NCI-H1105 (cell line): ENCODE measurements at places on chromosomes 1 and 21.

GRCh38 chr1:154485106-154485505 lies 16.9 kb upstream of the TDRD10 start:
- DNase-seq: no peak

DNA sequence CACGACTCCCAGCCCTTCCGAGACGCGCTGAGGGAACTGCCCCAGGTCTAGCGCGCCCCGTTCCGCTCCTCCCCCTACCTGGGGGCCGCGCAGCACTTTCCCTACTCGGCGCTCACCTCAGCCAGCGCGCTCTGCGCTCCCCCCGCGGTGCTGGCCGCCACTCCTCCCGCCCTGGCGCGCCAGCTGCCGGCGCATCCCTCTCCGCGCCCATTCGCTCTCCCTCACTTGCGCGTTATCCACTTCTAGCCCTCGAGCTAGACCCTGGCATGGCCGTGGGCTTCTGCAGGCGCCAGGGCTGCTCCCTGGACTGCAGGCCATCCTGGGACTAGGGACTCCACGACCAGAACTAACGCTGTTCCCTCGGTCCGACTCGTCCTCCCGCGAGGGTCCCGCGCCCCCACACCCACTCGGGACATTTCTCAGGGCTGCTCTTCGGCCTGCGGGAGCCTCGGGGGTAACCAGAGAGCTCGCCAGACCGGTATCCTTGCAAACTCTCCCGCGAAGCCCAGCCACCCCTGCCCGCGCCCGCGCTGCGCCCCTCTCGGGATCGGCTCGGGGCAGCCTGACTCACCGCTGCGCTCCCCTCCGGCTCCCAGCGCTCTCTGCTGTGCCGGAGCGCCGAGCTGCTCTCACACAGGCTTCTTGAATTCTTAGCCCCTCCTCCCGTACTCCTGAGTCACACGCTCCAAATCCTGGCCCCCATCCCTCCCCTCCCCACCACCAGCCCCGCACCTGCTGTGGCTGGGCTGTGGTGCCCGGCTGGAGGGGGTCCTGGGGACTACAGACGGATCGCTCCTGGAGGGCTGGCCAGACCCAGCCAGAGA lies at the start of gene NGF:
NGF (minus strand) TSS at position 617 of the 824 bp plus-strand sequence. CDS start 51,454 bp downstream, outside the sequence.
- DNase-seq: peak; percentile 65

DNA sequence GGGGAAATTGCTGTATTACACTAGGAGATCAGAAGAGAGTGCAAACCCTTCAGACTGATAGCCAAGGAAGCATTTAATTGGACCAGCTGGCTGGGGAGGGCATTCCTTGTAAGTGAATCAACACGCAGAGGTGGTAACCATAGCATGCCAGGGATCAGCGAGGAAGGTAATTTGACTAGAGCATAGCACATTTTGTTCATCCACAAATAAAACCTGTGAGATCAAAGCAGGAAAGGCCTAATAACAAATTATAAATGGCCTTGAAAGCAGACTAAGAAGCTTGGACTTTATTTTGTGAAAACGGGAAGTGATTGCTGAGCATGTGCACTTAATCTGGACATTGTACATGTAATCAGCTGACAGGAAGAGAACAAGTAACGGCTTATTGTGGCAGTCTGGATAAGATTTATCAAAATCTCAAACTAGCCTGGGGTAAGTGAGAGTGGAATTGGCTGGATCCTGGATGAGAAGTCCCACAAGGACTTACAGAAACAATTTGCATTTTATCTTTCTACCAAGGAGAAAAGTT lies 11.7 kb upstream of the CD55 start:
- DNase-seq: no peak

DNA sequence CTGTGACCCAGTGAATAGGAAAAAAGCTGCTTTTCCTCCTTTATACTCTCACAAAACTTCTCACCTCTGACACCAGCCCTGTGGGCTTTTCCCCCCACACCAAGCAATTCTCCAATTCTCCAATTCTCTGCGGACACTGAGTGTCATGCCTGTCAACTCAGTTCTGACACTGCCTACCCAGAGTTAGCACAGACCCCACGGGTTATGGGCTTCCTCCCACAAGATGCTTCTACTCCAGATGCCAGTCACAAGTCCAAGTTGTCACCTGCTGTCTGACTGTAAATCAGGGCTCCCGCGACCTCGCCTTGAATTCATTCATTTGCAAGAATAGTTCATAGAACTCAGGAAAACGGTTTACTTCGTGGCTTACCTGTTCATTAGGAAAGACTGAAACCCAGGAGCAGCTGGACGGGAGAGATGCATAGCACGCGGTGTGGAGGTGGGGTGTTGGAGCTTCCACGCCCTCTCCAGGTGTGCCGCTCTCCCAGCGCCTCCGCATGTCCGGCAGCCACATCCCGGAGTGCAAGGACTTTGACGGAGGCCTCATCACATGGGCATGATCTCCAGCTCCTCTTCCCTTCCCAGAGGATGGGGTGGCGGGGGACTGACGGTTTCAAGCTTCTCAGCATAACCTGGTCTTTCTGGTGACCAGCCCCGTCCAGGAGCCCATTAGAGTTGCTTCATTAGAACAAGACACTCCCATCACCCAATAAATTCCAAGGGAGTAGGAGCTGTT lies 154.7 kb downstream of the PGBD5 start:
- no peak for DNase-seq

GRCh38 chr21:42236014-42236413 lies 17.1 kb downstream of the ABCG1 start:
- DNase-seq: no peak

GRCh38 chr1:62268315-62268714 lies 50.9 kb downstream of the KANK4 start:
- no peak for DNase-seq

DNA sequence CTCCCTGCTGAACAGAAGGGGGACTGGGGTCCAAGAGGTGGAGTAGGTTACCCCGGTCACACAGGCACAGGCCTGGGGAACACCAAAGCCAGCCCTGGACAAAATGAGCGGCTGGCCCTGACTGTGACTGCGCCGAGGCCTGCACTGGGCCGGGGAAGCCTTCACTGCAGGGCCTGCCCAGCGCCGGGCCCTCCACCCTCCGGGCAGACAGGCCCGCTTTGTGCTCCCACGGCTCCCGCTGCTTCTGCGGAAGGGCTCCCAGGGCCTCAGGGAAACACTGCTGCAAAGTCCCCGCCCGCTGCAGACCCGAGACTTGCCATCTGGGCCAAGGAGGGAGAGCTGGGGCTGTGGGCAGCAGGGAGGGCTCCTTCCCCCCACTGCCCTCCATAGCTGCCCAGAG lies 35.3 kb downstream of the MEGF6 start:
- no peak for DNase-seq

GRCh38 chr1:33439662-33440061 lies 8.8 kb upstream of the PHC2 start:
- DNase-seq: no peak

DNA sequence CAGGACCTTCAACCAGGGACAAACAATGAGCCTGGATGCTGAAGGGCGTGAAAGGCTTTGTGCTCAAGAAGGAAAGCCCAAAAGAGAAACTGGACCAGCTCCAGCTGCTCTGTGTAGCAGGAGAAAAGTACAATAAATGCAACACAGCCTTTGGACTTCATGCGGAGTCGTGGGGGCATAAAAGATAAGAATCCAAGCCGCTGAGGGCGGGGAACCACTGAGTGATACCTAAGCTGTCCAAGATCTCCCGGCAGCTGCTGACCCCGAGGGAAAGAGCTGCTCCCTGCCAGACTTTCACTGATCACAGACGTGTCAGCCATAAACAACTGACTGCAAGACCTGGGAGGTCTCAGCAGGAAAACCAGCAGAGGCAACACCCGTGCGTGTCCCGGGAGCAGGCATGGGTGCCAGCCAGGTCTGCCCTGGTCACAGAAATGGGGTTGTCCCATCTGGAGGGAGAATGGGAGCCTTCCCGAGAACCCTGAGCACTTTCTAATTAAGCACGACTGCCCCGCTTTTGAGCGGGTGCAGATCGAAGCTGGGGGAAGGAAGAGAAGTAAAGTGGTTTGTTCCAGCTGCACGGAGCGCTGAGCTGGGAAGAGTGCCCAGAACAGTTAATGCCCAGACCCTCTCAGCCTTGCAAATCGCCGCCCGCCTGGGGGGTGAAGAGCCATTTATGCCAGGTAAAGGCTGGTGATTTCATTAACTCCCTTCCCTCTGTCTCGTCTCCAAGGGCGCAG lies 68.3 kb upstream of the TARDBP start:
- DNase-seq: peak; percentile 97

DNA sequence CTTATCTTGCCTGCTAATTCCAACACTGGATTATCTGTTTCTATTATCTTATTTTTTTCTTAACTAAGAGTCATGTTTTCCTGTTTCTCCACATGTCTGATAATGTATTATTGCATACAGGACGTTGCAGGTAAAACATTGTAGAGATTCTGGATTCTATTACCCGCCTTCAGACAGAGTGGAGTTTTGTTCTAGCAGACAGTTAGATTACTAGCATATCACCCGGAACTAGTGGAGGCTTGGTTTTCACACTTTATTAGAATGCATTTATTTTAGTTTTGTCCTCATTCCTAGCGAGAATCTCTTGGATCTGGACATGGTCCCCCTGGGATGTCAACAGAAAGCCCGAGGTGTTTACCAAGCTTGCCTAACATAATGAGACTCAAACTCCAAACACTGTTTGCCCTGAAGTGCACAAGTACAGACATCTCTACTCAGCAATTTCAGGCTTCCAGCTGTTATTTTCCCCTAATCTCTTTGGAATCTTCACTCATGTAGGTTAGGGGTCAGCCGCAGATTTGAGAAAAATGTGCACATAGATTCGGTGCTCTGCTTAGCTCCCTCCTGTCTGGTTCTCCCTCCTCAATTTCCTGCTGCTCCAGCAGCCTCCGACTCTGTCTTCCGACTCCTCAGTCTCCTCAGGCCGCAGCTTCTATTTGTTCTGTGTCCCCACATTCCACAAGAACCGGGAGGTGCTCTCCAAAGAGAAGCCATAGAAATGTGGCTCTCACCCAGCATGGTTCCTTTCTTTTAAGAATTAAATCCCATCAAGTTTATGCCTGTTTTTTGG lies 36.8 kb upstream of the PTPRF start:
- DNase-seq: no peak

- DNase-seq: no peak
Observed at GRCh38 chr1:205435578-205436573, 14.0 kb upstream of the LEMD1 start.

DNA sequence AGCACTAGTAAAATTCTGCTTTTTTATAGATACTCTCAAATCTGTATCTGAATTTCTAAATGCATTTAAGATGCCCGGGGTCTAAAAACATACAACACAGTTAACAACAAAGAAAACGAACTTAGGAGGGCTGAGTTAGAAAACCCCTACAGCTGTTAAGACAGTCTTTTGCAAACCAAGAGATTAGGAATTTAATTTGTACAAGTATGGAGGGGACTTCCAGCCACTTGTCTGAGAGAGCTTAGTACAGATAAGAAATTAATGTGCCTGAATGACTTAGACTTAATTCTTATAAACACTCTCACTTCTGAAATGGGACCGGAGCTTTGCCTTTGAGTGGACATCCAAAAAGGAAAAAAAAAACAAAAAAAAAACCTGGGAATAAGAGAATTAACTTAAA lies 61.6 kb downstream of the SMYD3 start:
- DNase-seq: no peak

DNA sequence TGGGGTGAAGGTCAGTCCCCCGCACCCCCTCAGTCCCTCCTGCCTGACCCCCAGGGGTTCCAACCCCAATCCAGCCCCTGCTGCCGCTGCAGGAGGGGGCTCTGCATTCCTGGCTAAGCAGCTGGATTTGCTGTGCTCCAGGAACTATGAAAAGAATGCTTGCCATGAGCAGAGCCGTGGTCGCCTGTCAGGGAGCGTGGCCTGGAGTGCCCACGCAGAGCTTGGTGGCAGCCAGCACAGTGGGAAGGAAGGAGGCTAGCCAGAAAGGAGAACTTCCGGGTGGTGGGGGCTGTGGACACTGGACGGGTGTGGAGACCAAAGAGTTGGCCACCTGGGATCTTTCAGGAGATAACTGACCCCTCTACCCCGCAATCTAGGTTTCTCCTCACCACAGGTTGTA lies 5.6 kb downstream of the COL8A2 start:
- DNase-seq: no peak

GRCh38 chr1:11546456-11546855 lies 67.5 kb downstream of the DISP3 start:
- DNase-seq: no peak

- DNase-seq: no peak
Observed at GRCh38 chr21:41195311-41195710, 27.4 kb downstream of the BACE2 start.

GRCh38 chr1:202501281-202501680 lies 152.8 kb downstream of the PPP1R12B start:
- DNase-seq: peak; percentile 4

GRCh38 chr1:174204697-174205308 lies 45.5 kb downstream of the RABGAP1L start:
- no peak for DNase-seq

GRCh38 chr1:31505911-31506497 lies 70.3 kb upstream of the TINAGL1 start:
- DNase-seq: no peak

- DNase-seq: peak; percentile 60
Observed at GRCh38 chr1:14929547-14930246, 223.8 kb upstream of the TMEM51 start.

GRCh38 chr1:59577774-59578173 lies 237.0 kb upstream of the HOOK1 start:
- no peak for DNase-seq

DNA sequence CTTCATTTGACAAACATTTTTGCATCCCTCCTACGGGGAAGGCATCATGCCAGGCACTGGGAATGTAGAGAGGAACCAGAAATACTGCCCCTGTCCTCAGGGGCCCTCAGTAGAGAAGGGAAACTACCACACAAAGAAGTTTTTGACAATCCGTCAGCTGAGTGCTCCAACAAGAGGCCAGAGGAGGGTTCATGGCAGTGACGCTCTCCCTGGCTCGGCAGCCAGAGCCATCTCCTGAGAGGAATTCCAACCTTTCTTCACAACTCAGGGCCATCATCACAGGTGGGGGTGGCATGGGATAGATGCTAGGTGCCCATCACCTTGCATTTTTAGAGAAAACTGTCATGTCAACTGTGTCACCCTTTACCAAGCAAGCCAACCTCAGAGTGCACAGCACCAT lies 154.1 kb downstream of the HIVEP3 start:
- DNase-seq: no peak

- DNase-seq: no peak
Observed at GRCh38 chr1:59198564-59198963, 98.3 kb upstream of the FGGY start.

- DNase-seq: no peak
Observed at GRCh38 chr1:209772126-209772525, 12.2 kb downstream of the C1orf74 start.

DNA sequence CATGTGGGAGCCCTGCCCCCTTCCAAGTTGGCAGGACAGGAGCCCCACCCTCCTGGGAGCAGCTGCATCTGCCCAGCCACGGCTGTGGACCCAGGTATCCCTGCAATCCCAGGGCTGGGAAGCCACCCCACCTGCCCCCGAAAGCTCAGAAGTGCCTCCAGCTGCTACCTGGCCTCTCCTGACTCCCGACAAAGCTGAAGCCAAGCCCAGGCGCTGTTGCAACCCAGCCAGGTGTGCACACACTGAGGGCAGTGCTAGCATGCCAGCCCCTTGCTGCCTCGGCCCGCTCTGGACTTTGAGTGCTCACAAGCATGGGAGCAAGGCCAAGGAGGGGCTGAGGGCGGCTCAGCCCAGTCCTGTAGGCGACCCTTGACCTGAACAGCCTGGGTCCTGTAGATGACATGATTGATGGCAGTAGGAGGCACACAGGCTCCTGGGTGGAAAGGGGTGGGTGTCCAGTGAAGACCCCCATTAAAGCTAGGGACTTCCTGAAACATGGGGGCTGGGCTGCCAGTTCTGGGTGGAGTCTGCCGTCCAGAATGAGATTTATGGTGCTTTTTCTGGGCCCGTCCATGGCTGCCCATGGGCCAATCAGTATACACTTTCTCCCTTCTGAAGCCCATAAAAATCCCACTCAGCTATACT lies 2.8 kb upstream of the SSU72 start:
- no peak for DNase-seq

- DNase-seq: no peak
Observed at GRCh38 chr1:57796616-57797015, 372.8 kb upstream of the DAB1 start.
